Endodermal cell (in vitro differentiated cells): ENCODE measurements at places on chromosomes 16 and 17.

- no peak for DNase-seq
- H3K36me3 ChIP-seq: no peaks in the 10 kb centered on the region
- peak overlapping the region; percentile 38 for H3K27ac ChIP-seq
- no peaks in the 10 kb centered on the region for H3K4me1 ChIP-seq
- no peak overlapping the region for H3K4me3 ChIP-seq
Measured at GRCh38 chr16:57107321-57107922, 15.0 kb downstream of the CPNE2 start.

DNA sequence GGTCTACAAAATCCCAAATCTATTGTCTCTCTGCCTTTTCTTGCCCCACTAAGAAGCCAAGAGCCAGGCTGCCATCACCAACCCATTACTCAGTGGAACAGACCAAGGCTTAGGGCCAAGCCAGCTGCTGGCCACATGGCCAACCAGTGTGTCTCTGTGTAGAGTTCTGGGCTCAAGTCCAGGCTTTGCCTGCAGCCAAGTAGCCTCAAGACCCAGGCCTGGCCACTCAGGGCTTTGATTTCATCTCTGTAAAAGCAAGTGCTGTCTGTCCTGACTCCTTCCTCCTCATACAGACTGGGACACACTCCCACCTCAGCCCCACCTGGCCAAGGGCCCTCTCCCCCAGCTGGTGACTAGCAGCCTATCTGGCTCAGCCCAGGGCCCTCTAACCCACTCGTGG lies 14.6 kb downstream of the SREBF1 start:
- peaks cover 24% of the 10 kb centered on the region for H3K36me3 ChIP-seq
- H3K4me1 ChIP-seq: peaks cover 21% of the 10 kb centered on the region
- H3K27me3 ChIP-seq: no peaks in the 10 kb centered on the region
- H3K27ac ChIP-seq: no peak overlapping the region
- no peak overlapping the region for H3K4me3 ChIP-seq

DNA sequence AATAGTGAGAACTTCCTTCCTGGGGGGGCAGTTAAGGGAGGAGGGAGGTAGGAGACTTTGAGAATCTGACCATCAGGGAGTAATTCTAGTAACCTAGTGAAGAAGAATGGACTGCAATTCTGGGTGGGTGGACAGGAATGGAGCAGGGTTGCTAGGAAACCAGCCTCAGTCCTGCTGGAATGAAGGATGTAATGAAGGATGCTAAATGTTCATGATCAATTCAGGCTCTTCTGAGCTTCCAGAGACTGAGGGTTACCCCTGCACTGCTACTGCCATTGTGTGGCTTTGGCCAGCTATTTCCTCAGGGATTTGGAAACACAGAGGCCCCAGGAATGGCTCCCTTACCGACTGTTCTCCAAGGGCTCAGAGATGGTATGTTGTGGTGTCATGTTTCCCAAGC lies 116.4 kb downstream of the UTP18 start:
- H3K36me3 ChIP-seq: no peaks in the 10 kb centered on the region
- H3K27ac ChIP-seq: no peak overlapping the region
- H3K27me3 ChIP-seq: no peaks in the 10 kb centered on the region
- DNase-seq: no peak

DNA sequence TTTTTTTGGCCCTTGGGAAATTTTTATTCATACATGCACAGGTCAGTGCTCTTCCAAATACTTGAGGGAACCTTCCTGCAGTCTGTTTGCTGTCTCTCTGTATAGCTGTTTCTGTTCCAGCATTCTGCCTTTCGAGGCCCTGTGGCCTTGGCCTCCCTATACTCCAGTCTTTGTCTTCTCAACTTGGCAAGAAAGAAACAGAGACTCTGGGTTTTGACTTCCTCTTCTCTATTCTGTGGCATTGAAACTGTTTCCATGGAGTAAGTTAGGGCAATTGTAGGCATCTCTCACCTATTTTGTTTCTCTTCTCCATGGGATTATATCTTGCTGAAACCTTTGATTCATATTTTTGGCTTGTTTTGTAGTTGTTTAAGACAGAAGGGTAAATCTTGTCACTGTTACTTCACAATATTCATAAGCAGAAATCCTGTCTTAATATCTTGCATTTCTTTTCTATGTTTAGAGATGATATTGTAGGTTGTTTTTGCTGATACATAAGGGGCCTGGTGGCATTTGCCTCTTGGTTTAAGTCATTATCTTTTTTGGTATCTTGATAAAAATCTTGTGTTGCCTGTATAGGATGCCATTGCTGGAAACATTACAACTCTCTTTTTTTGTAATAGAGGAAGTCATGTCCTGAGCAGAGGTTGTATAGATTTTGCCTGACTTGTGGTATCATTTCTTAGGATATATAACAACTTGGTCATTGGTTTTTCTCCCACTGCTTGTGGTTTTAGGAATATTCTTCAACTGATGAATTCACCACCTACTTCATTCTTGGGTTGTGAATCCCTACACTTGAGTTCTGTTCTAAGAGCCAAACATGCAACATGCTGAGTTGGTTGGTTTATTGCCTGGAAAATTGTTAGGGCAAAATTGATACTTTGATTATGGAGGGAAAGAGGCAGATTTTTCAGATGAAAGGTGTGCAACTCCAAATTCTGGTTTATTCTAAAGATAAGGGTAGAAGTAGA lies 168.6 kb downstream of the FTO start:
- H3K36me3 ChIP-seq: no peaks in the 10 kb centered on the region
- no peak overlapping the region for H3K27ac ChIP-seq
- DNase-seq: no peak
- H3K27me3 ChIP-seq: no peaks in the 10 kb centered on the region
- no peak overlapping the region for H3K4me3 ChIP-seq

GRCh38 chr16:15897834-15898254 lies 9.4 kb upstream of the CEP20 start:
- H3K36me3 ChIP-seq: no peaks in the 10 kb centered on the region
- no peaks in the 10 kb centered on the region for H3K27me3 ChIP-seq
- no peak overlapping the region for H3K4me3 ChIP-seq
- no peak overlapping the region for H3K27ac ChIP-seq
- no peak for DNase-seq
- no peaks in the 10 kb centered on the region for H3K4me1 ChIP-seq

DNA sequence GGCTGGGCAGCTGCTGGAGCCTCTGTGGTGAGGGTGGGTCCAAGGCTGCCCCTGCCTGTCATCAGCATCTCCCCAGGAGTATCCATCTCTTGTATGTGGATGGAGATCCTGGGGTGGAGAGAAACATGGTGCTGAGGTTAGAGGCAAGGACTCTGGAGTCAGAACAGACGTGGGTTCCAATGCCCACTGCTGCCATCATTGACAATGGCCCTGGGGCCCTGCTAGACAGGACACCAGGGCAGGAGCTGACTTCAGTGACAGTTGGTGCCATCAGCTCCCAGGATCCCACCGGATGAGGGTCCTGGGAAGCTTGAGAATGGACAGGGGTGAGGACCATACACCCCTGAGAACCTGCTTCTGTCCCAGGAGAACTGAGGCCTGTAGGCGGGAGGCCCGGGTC lies 15.6 kb downstream of the MYLK3 start:
- no peaks in the 10 kb centered on the region for H3K27me3 ChIP-seq
- DNase-seq: no peak
- H3K36me3 ChIP-seq: no peaks in the 10 kb centered on the region
- H3K27ac ChIP-seq: no peak overlapping the region
- H3K4me1 ChIP-seq: no peaks in the 10 kb centered on the region
- no peak overlapping the region for H3K4me3 ChIP-seq

DNA sequence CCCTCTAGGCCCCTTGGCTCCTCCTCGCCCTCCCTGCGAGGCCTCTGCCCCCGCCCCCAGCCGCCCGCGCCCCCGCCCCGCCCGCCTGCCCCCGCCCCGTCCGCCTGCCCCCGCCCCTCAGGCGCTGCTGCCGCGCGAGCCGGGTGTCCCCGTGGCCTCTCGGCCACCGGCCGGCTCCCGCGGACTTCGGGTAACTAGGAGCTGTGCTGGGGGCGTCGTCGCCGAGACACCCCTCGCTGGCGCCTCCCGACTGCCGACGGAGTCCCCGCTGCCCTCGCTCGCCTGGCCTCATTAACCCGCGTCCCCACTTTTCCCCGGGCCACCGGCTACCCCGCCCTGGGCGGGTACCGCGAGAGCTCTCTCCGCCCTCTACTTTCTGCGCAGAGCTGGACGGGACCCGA lies at the start of gene TLCD1:
Gene TLCD1, minus strand, starts transcription at position 8 of the 401 bp plus-strand sequence. CDS start 136 bp downstream, outside the sequence.
- H3K27me3 ChIP-seq: no peaks in the 10 kb centered on the region
- DNase-seq: peak; percentile 94
- peak within 1 kb of the TSS; percentile 92 for H3K4me3 ChIP-seq
- H3K4me1 ChIP-seq: peaks cover 6% of the 10 kb centered on the region
- peak within 1 kb of the TSS; percentile 85 for H3K27ac ChIP-seq

DNA sequence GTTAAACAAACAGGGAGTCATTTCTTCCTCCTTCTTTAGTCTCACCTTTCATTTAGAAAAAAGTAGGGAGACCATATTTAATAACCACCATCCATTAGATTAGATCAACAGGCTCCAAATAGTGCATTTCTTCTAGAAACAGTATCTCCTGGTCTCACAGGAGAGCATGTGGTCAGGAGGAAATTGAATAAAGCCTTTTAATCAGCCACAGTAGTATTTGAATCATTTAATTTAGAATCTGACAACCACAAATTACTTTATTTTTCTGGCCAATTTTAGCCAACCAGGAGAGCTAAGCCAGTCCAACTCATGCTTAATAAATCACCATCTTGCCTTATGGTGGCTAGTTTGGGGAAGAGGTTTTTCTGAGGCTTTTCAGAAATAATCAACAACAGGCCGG lies 26.3 kb upstream of the ZFP90 start:
- H3K27me3 ChIP-seq: peaks cover 9% of the 10 kb centered on the region
- H3K4me1 ChIP-seq: no peaks in the 10 kb centered on the region
- no peak for DNase-seq
- H3K27ac ChIP-seq: no peak overlapping the region
- H3K4me3 ChIP-seq: no peak overlapping the region

GRCh38 chr16:1177750-1178149 lies 24.8 kb downstream of the CACNA1H start:
- no peak overlapping the region for H3K4me3 ChIP-seq
- H3K27ac ChIP-seq: no peak overlapping the region
- DNase-seq: no peak
- H3K36me3 ChIP-seq: no peaks in the 10 kb centered on the region

GRCh38 chr16:83813823-83814658 lies 6.3 kb downstream of the HSBP1 start:
- H3K36me3 ChIP-seq: peaks cover 28% of the 10 kb centered on the region
- peak overlapping the region; percentile 33 for H3K27ac ChIP-seq
- no peaks in the 10 kb centered on the region for H3K27me3 ChIP-seq
- peaks cover 15% of the 10 kb centered on the region for H3K4me1 ChIP-seq
- DNase-seq: no peak
- H3K4me3 ChIP-seq: no peak overlapping the region

DNA sequence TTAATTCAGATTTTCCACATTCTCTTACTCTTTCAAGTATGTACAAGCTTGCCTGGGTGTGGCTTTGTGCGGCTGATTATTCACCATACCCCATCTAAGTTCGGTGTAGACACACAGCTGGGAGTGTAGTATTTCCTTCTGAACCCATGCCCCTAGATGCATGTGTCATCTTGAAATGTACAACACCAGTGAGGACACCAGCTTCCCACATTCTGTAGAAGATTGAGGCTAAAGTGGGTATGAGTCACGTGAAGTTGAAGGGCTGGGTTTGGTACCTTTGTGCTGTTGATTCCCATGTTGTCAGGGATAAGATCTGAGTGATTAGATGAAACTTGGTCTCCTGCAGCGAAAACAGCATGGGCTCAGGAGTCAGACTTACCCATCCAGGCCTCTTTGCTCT lies 14.6 kb upstream of the DHX8 start:
- no peaks in the 10 kb centered on the region for H3K36me3 ChIP-seq
- H3K4me3 ChIP-seq: no peak overlapping the region
- no peak overlapping the region for H3K27ac ChIP-seq
- DNase-seq: no peak
- no peaks in the 10 kb centered on the region for H3K27me3 ChIP-seq
- H3K4me1 ChIP-seq: peaks cover 4% of the 10 kb centered on the region

GRCh38 chr17:29622337-29623282 lies at the start of gene CORO6:
CORO6 (minus strand) TSS chr17:29622912; CDS start chr17:29621421, 1,491 bp downstream.
- H3K4me1 ChIP-seq: peaks cover 2% of the 10 kb centered on the region
- no peak within 1 kb of the TSS for H3K27ac ChIP-seq
- H3K36me3 ChIP-seq: no peaks in the 10 kb centered on the region

DNA sequence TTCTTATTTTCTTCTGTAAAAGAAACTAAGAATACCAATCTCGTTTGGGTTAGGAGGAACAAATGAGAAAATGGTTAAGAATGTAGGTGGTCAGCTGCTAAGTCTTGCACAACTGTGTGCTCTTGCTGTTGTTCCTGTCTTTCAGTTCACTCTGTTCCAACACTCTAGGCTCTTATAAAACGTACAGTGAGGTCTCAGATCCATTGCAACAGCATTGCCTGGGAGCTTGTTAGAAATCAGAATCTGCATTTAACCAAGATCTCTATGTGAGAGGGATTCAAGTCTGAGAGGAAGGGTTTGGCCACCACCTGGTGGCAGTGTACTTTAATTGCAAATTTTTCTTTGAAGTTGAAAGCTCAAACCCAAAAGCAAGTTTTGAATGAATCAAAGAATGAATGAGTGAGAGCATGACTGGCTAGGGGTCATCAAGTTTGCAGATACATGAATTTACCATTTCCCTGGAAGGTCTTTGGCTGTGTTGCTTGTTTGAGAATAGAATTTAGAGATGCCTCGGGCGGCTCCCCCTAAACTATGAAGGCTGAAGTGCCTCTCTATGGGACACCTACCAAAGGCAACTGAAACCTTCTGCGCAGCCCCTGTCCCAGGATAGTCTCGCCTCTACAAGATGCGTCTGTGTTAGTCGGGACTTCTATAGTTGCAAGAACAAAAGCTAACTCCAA lies 2.5 kb downstream of the ALOX15B start:
- no peaks in the 10 kb centered on the region for H3K4me1 ChIP-seq
- H3K27ac ChIP-seq: no peak overlapping the region
- H3K27me3 ChIP-seq: peaks cover 18% of the 10 kb centered on the region
- peak overlapping the region; percentile 60 for H3K4me3 ChIP-seq

DNA sequence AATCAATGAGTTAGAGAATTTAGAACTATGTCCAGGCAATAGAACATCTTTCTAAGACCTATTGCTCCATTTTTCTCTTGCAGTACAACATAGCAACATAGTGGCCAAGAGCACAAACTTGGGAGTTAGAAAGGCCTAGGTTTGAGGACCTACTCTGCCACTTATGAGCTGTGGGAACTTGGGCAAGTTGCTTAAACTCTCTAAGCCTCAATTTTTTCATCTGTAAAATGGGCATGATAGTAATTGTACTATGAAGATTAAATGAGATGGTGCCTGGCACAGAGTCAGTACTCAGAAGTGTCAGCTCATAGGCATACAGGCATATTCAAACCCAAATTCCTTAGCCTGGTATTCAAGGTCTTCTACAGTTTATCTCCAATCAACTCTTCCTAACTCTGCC lies 25.1 kb downstream of the IRX5 start:
- no peak for DNase-seq
- no peak overlapping the region for H3K4me3 ChIP-seq

DNA sequence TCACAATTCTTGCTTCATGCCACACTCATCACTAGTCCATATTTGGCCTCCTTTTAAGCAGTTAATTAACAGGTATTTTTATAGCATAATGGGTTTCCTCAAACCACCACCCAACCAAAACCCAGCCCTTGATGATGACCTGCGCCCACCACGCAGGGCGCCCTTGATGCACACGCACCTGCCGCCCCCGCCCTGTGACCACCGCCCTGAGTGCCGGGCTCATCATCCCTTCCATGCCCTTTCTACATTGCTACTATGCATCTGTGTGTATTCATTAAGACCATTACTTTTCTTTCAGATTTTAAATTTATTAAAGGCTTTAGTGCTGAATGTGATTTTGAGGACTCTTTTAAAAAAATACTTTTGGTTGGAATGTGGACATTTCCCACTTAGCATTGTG lies 204.8 kb upstream of the CHMP6 start:
- H3K4me1 ChIP-seq: no peaks in the 10 kb centered on the region
- no peaks in the 10 kb centered on the region for H3K27me3 ChIP-seq
- H3K27ac ChIP-seq: no peak overlapping the region
- DNase-seq: peak; percentile 19
